ENCODE measurements at places on chromosomes 13 and 19.

DNA sequence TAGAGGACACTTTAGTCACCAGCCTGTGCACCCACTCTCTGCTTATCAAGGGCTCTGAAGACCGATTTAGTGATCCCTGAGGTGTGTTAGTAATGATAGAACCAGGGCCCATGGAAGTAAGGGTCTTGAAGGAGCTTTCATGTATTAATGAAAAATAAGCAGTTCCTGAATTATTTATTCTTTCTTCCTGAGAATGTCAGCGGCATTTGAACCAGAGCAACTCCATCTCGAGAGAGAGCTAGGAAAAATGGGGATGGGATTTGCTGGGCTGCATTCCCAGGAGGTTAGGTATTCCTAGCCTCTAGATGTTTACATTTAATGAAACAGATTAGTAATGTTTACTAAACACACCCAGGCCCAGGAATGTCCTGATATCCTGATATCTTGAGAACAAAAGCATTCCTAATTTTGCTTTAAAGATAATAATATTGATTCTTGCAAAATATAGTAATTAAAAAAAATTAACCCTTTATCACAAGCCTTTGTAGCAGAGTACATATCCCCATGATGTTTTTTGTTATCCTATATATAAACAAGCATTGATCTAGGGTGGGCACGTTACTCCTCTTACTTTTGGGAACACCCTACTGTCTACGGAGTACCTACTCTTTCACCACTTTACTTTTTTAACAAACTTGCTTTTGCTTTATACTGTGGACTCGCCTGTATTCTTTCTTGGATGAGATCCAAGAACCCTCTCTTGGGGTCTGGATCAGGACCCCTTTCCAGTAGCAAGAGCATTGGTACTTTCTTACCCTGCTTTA lies 63.1 kb downstream of the COG3 start:
- no peak overlapping the region for H3K4me3 ChIP-seq
- H3K27me3 ChIP-seq, result no peaks in the 10 kb centered on the region
- H3K4me1 ChIP-seq, result peaks cover 5% of the 10 kb centered on the region
- no peak for DNase-seq
- peaks cover 36% of the 10 kb centered on the region for H3K36me3 ChIP-seq

GRCh38 chr13:100522618-100523309 lies 65.8 kb downstream of the GGACT start:
- DNase-seq, result no peak
- H3K27me3 ChIP-seq, result no peaks in the 10 kb centered on the region
- peaks cover 12% of the 10 kb centered on the region for H3K4me1 ChIP-seq
- no peak overlapping the region for H3K4me3 ChIP-seq

DNA sequence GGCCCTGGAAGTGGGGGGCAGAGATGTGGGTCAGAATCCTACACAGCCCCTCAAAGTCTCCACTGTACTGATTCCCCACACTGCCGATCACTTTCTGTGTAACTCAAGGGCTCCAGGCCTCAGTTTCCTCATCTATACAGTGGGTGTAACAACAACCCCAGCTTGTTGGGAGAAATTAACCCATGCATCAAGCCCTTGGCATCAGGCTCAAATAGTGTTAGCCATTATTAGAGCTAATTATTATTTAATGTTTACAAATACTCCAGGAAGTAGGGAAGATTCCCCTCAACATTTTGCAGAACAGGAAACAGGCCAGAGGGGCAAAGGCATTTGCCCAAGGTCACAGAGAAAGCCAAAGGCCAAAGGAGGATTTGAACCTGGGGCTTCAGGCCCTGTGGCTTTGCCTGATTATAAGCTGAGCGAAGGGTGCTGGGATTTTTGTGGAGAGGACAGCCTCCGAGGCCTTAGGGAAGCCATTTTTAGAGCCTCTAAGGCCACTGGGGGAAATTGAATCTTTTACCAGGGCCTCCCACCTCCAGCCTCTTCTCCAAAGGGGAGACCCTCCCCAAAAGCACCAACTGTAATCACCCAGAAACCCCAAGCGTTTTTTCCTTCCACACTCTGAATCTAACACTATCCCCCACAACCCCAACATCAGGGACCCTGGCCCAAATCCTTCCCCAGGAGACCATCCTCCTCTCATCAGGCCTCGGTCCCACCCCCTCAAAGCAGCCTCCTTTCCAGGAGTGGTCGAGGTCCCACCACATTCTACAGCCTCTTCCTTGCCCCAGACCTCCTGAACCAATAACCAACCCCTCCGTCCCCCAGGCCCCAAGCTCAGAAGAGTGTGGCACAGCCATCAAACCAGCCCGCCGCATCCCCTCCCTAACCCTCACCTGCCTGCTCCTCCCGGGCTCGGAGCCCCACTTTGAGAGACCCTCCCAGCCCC lies 1.1 kb downstream of the FKBP8 start:
- no peaks in the 10 kb centered on the region for H3K27me3 ChIP-seq
- H3K4me1 ChIP-seq, result no peaks in the 10 kb centered on the region
- no peaks in the 10 kb centered on the region for H3K36me3 ChIP-seq
- H3K27ac ChIP-seq, result peak overlapping the region; percentile 80

DNA sequence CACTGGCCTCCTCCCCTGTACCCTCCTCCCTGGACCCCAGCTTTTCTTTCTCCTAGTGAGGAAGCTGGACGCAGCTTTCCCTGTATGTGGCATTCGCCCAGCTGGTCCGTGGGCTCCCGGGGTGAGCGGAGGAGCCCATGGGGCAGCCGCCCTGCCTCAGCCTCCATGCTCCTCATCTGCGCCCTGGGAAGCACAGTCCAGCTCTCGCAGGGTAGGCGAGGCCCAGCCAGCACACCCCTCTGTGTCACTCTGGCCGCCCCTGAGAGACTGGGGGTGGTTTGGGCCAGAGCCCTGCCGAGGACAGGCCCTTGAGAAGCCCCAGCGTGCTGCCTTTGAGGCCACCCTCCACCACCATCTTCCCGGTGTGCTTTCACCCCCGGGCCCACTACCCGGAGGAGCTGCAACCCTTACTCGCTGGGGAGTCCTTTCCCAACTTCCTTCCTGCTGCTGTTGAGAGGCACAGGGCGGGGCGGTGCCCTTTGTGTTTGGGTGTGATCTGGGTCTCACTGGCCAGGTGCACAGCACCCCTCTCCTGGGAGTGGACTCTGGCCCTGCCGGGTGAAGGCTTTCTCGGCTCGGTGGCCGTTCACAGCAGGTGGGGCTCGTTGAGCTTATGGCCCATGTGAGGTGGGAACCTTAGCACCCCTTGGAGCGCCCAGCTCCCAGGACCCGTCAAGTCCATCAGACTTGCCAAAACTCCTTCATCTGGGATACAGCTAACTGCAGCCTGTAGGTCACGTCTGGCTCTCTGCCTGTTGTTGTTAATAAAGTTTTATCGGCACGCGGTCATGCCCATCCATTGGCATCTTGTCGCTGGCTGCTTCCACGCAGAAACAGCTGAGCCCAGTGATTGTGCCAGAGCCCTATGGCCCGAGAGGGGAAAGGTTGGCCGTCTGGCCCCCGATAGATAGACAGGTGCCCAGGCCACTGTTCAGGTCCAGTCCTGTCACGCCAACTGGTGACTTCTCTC lies 3.2 kb downstream of the NCLN start:
- H3K36me3 ChIP-seq, result no peaks in the 10 kb centered on the region
- no peak overlapping the region for H3K27ac ChIP-seq
- no peak for DNase-seq
- H3K4me1 ChIP-seq, result peaks cover 8% of the 10 kb centered on the region
- H3K27me3 ChIP-seq, result no peaks in the 10 kb centered on the region

DNA sequence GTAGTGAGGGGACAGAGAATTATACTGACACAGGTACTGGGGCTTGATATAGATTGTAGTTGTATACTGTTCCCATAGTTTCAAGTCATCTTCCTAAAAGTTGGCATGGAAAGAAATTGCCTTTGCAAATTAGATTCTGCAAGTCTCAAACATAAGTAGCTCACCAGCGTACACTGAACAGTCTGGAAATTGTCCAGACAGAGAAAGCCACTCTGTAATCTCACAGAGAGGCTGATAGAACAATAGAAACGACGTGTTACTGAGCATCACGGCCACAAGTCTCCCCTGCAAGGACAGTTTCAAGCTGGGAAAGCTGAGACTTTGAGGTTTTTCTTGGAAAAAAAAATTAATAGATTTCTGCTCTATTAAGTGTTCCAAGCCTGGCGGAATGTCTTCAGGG lies 228.6 kb downstream of the DNAJC15 start:
- DNase-seq, result no peak
- H3K27ac ChIP-seq, result no peak overlapping the region
- peaks cover 3% of the 10 kb centered on the region for H3K27me3 ChIP-seq
- no peaks in the 10 kb centered on the region for H3K36me3 ChIP-seq

- no peak overlapping the region for H3K4me3 ChIP-seq
- no peaks in the 10 kb centered on the region for H3K36me3 ChIP-seq
- DNase-seq, result no peak
These were observed 14.2 kb downstream of the DYRK1B start for GRCh38 chr19:39819786-39820185.

DNA sequence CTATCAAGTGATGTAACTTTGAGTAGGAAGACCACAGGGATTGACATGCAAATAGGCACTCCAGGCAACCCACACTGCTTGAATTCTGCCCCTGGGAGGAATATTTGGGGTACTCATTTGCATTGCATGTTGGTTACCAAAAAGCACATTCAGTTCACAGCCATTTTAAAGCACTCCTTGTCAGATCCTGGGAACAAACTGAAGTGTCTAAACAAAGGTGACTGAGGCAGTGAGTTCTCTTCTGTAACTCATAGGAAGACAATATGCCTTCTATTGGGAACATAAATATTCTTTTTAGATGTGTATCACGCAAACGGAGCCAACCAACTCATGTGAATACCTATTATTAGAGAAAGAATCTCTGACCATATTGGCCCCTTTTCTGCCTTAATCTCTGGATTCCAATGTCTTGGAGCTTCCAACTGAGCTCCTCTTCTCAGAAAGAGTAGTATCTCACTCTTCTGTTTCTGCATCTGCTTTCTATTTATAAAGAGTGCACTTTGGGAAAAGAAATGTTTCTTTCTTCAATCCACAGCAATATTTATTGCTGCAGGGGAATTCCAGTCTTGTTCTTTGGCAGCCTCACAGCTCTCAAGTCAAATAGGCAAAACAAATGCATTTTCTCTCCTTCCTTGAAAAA lies 125.7 kb upstream of the NBEA start:
- H3K36me3 ChIP-seq, result no peaks in the 10 kb centered on the region
- peak overlapping the region; percentile 38 for H3K4me3 ChIP-seq
- peaks cover 18% of the 10 kb centered on the region for H3K4me1 ChIP-seq
- H3K27ac ChIP-seq, result peak overlapping the region; percentile 64
- DNase-seq, result no peak

DNA sequence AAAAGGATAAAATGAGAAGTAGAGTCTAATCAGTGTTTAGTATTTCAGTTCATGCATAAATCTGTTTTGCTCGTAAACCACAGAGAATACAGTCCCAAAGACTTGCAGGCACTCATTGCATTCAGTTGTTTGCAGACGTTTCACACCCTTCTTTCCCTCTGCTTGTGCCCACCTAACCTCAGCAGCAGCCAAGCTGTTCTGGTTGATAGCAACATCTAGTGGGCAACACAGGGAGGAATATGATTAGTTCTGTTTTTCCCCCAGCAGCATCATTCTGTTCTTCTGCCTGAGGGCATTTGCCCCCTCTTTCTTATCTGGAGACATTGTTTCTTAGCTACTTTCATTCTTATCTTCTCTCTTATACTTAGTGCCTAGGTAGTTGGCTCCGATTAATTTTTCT lies 135.6 kb downstream of the PAN3 start:
- peaks cover 24% of the 10 kb centered on the region for H3K36me3 ChIP-seq
- no peaks in the 10 kb centered on the region for H3K27me3 ChIP-seq
- no peak overlapping the region for H3K27ac ChIP-seq
- H3K4me3 ChIP-seq, result no peak overlapping the region
- no peaks in the 10 kb centered on the region for H3K4me1 ChIP-seq

- peak overlapping the region; percentile 97 for H3K4me3 ChIP-seq
- H3K36me3 ChIP-seq, result no peaks in the 10 kb centered on the region
- peak overlapping the region; percentile 98 for H3K27ac ChIP-seq
These were observed 444 bp downstream of the PROSER1 start for GRCh38 chr13:39037410-39037879.

- DNase-seq, result no peak
- peaks cover 16% of the 10 kb centered on the region for H3K4me1 ChIP-seq
- H3K4me3 ChIP-seq, result no peak overlapping the region
- H3K36me3 ChIP-seq, result peaks cover 6% of the 10 kb centered on the region
- H3K27ac ChIP-seq, result no peak overlapping the region
These were observed 94.5 kb upstream of the SLC15A1 start for GRCh38 chr13:98846986-98847385.

GRCh38 chr19:49331616-49332055 lies 3.6 kb upstream of the CD37 start:
- DNase-seq, result no peak
- H3K4me1 ChIP-seq, result peaks cover 10% of the 10 kb centered on the region
- no peaks in the 10 kb centered on the region for H3K27me3 ChIP-seq

GRCh38 chr19:42269478-42270345 lies 660 bp downstream of the CIC start:
- no peak overlapping the region for H3K4me3 ChIP-seq
- H3K27me3 ChIP-seq, result no peaks in the 10 kb centered on the region

DNA sequence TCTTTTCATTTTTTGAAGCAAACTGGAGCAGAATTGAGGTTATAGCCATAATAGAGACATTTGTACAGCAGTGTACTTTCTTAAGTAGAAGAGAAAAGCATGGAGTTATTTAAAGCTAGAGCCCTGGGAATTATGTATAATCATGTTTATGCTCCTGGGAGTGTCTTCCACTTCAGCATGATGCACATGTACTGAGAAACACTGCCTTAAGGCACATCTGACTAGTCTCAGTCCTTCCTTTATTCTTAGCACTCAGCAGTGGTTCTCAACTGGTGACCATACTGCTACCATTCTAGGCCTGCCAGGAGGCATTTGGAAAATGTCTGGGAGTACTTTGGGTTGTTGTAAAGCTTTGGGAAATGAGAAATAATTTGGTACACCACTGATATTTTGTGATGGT lies 45.8 kb downstream of the VWA8 start:
- H3K36me3 ChIP-seq, result no peaks in the 10 kb centered on the region
- H3K27me3 ChIP-seq, result no peaks in the 10 kb centered on the region
- H3K27ac ChIP-seq, result no peak overlapping the region
- no peak for DNase-seq
- peaks cover 14% of the 10 kb centered on the region for H3K4me1 ChIP-seq

GRCh38 chr13:98004107-98004506 lies 50.6 kb downstream of the IPO5 start:
- H3K27ac ChIP-seq, result peak overlapping the region; percentile 69
- no peaks in the 10 kb centered on the region for H3K4me1 ChIP-seq
- no peaks in the 10 kb centered on the region for H3K27me3 ChIP-seq
- H3K4me3 ChIP-seq, result no peak overlapping the region
- H3K36me3 ChIP-seq, result peaks cover 62% of the 10 kb centered on the region
- DNase-seq, result no peak

DNA sequence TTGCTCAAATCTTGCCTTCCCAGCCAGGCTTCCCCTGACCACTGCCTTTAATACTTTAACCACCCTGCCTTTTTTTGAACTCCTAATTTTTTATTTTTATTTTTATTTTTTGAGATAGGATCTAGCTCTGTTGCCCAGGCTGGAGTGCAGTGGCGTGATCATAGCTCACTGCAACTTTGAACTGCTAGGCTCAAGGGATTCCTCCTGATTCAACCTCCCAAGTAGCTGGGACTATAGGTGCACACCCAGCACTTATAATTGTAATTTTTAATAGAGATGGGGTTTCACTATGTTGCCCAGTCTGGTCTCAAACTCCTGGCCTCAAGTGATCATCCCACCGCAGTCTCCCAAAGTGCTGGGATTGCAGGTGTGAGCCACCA lies 21.7 kb upstream of the FBXO27 start:
- H3K36me3 ChIP-seq, result no peaks in the 10 kb centered on the region
- H3K4me3 ChIP-seq, result no peak overlapping the region
- no peaks in the 10 kb centered on the region for H3K4me1 ChIP-seq
- H3K27me3 ChIP-seq, result no peaks in the 10 kb centered on the region
- DNase-seq, result no peak

GRCh38 chr13:68690567-68690966 lies 1417.1 kb upstream of the ATXN8OS start:
- no peaks in the 10 kb centered on the region for H3K36me3 ChIP-seq
- H3K27ac ChIP-seq, result no peak overlapping the region
- no peaks in the 10 kb centered on the region for H3K27me3 ChIP-seq
- H3K4me3 ChIP-seq, result no peak overlapping the region
- DNase-seq, result no peak
